Activated T-cell treated with anti-CD3 and anti-CD28 coated beads, Interleukin-2, amount 50 U/mL, for 1 hour (primary cell): ENCODE measurements at places on chromosomes 6 and 20.

- DNase-seq, result peak; percentile 66
Measured at GRCh38 chr20:23995905-23996666, 7.5 kb upstream of the GGTLC1 start.

DNA sequence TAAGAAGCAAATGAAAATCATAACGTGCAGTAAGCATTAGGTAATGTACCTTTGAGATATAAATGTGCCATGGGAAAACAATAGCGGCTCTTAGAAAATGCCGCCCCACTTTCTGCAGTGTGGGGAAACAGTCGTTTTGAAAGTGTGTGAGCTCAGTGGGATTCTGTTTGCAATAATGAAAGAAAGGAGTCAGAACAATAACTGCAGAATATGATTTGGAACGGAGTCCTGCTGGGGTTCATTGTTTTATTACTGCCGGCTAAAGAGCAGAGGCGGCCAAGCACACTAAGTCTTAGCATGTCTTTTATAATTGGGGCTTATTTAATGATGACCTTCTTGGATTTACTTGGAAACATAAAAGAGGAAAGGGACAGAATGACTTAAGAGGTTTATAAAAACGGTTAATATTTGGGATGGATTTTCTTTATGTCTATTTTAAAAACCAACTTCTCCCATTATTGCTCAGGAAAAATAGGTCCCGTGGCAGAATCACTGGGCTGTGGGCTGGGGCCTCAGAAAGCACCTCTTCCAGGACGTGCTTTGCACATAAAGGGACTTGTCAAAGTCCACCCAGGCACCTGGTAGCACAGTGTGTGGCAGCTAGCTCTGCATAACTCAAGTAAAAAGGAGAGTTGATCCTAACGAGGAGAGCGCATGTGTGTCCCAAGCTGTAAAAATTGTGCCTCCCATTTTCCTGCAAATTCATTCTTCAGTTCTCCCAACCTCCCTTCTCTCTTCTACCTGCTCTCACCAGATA lies 44.0 kb upstream of the SLC22A16 start:
- DNase-seq, result no peak

DNA sequence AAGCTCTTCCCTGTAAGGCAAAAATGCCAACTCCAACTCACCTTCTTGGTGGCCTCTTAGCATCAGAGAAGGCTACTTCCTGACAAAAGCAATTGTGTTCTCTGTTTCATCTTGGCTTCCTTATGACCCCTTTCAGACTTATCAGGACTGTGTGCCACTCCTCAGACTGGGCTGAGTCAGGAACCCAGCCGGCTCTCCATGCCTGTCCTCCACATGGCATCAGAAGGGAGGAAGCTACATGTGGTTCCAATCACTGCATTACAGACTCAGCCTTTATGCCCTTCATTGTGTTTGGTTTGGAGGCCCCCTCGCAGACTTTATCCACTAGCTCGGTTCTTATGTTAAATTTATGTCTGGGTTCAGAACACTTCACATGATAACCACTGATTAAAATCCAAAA lies 142.5 kb downstream of the SLC24A3 start:
- no peak for DNase-seq

DNA sequence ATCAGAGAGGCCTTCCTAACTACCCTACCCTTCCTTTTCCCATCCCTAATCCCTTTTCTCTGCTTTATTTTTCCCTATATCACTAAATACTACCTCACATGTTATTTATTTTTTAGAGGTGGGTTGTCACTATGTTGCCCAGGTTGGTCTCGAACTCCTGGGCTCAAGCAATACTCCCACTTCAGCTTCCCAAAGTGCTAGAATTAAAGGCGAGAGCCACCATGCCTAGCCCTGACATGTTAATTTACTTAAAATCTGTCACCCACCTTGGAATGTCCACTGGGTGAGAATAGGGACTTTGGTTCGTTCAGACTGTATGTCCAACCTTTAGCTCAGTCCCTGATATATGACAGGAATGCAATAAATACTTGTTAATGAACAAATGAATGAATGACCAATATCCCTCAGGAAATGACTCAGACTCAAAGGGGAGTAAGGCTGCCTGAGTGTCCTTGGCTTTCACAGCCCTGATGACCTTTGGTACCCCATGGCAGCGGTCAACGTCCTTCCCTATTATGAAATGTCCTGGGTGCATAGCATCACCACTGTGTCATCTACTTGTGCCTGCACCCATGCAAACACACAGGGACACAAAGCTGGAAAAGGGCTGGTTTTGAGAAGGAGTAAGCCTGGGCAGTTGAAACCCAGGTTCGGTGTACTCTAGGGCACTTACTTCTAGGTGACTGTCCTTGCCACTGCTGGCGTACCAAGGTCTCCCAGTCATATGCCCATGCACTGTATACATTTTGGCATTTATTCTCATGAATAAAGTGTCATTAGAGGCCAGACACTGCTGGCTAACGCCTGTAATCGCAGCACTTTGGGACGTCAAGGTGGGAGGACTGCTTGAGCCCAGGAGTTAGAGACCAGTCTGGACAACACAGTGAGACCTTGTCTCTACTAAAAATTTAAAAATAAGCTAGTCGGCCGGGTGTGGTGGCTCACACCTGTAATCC lies 26.5 kb downstream of the BCL2L1 start:
- DNase-seq, result no peak

DNA sequence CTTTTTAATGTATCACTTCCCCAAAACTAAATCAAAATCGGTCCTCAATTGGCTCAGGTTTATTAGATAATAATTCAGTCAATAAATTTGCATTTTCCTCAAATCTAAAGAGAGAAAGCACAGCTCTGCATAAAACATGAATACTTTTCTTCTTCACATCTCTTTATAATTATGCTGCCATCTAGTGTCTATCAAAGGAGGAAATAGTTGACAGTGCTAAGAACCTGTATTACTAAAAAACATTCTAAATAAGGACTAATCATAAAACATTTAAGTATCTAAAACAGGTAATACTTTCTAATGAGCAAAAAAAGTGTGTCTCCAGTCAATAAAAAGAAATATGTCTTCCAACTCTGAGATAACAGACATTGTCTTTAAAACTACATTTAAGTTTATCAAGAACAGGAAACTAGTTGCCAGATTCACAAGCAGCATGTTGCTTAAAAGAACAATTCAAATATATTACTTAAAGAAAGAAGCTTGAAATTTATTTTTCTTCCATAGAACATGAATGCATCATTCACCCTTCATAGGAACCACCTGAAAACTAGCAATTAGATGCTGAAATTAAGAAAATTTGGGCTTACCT lies 56.5 kb upstream of the DST start:
- DNase-seq, result no peak

GRCh38 chr6:138692978-138693909 lies 80.3 kb upstream of the CCDC28A start:
- peak; percentile 49 for DNase-seq

DNA sequence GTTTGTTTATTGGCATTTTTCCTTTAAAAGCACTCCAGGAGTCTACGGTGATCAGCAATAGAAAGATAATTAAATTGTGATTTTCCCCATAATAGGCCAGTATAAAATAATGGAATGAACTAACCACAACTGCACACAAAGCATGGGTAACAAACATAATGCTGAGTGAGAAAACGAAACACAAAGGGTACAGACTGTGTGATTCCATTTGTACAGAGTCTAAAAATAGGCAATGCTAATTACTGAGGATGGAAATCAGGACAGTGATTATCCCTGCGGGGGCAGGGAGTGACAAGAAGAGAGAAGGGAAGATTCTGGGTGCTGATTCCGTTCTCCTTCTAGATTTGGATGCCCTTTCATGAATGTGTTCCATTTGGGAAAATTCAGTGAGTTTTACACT lies 478.1 kb downstream of the PREX1 start:
- DNase-seq, result no peak

- DNase-seq, result no peak
Measured at GRCh38 chr6:7879980-7880717, 30.4 kb downstream of the TXNDC5 start.

GRCh38 chr6:9086331-9086730 lies 651.0 kb upstream of the SLC35B3 start:
- DNase-seq, result no peak

GRCh38 chr6:39054577-39055142 lies 6.1 kb downstream of the GLP1R start:
- no peak for DNase-seq

DNA sequence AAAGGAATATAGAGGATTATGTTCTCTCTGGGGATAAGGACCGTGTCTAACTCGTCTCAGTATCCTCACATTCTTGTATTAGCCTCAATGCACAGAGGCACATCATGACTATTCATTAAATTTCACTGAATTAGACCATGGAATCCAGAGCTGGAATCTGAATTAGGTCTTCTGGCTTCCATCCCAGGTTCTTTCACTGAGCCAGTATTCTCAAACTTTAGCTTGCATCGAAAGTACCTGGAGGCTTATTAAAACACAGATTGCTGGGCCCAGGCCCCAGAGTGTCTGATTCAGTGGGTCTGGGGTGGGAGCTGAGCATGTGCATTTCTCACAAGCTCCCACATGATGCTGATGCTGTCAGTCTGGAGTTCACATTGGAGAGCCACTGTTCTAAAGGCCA lies 142.0 kb downstream of the UST start:
- DNase-seq, result no peak
